NCI-H1048 (cell line): ENCODE measurements at places on chromosomes 2 and 18.

DNA sequence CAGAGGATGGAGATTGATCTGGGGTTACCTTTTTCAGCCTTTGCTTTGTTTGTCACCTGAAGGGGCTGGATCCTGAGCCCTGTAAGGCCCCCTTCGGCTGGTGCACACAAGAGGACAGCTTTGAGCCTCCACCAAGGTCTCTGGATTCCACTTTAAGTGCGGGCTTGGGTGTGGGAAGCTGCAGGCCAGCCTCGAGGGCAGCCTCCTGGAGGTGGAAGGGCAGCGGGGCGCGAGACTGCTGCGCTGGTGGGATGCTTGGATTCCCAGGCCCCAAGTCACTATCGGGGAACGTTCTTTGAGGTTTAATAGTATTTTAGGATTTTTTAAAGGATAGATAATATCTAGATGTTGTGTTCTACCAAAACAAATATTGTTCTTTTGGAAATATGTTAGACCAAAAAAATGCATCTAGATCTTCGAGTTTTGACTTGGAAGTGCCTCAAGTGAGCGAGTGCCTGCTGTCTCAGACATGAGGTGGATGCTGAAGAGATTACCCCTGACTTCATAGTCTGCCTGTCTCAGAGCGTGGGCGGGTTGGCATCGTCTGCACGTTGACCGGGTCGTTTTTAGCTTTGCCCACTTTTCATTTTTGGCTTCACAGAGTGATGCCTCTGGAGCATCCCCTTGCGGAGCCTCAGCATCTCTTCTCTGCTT lies 113.8 kb downstream of the AGAP1 start:
- no peak for DNase-seq

- DNase-seq: no peak
Observed at GRCh38 chr2:75200140-75201096, 1.1 kb upstream of the TACR1 start.

DNA sequence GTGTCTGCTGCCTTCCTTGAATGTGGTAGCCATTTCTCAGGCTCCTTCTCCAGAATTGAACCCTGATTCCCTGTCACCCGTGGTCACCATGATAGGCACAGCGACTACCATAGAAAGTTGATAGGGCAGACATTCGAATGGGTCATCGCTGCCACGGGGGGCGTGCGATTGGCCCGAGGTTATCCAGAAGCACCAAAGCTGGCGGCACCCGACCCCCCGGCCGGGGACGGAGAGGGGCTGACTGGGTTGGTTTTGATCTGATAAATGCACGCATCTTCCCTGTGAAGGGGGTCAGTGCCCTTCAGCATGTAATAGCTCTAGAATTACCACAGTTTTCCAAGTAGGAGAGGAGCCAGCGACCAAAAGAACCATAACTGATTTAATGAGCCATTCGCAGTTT lies 94.0 kb upstream of the ANKRD30BL start:
- DNase-seq: no peak

DNA sequence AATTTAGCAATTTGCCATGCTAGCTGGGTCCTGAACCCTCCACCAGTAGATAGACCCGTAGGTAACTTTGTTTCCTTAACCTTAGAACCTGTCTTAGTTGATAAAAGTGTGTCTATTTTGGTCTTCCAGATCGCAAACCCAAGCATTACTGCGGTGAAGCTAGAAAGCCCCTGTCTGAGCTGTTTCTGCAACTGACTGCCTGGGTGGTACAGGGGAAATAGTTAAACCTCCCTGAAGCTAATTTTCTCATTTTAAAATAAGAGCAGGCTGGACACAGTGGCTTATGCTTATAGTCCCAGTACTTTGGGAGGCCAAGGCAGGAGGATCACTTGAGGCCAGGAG lies 101.7 kb upstream of the MSH2 start:
- DNase-seq: no peak
